ENCODE measurements at places on chromosomes 16 and 17.

DNA sequence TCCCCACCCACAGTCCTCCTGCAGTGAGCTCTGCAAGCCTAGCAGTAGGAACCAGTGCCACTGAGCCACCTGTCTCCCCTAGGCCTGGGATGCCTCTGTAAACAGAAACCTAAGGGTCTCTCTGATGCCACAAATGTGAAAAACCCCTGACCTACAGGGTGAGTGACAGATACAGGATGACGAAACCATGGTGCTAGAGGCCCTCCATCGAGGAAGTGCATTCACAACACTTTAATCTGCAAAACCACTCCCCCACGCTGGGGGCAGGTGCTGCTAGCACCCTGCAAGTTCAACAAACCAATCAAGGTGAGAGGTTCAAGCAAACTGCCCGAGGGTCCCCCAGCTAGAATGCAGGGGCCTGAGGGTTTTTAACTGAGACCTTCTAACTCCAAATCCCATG, 59.5 kb downstream of the CDYL2 start:
- DNase-seq, result no peak

- no peak for DNase-seq
Measured at GRCh38 chr16:4033951-4034350, 82.3 kb downstream of the ADCY9 start.

- no peak for DNase-seq
Measured at GRCh38 chr17:55433029-55433628, 11.5 kb upstream of the MMD start.

DNA sequence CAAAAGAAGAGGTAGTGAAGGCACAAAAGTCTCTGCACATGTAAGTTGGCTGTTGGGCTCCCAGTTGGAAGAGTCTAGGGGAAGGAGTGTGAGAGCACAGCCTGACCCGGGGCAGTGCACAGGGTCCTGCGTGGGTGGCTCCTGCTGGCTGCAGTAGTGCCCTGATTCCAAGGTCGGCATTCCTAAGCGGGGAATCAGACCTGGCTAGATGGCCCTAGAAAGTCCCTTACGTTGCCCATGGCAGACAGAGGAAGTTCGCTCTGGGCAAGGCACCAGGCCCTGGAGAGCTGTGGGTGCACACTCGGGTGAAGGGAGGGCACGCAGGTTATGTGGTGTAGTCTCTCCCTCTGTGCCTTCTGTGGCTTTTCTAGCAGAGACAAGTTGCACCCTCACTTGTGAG, 22.8 kb upstream of the SLC5A11 start:
- DNase-seq, result no peak

DNA sequence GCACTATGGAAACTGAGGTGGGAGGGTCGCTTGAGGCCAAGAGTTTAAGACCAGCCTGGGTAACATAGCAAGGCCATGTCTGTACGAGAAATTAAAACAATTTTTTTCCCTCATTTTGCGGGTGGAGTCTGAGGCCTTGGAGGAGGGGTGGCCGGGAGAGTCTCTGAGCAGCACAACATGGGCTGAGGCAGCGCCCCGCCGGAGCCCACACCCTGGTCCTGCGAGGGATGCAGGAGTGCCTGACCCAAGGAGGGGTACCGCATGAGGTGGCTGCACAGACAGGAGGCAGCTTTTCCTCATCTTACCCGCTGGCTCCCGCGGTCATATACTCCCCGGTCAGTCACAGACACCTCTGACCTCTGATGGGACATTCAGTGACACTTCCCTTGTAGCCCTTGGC, 67.7 kb downstream of the MSI2 start:
- DNase-seq, result no peak

DNA sequence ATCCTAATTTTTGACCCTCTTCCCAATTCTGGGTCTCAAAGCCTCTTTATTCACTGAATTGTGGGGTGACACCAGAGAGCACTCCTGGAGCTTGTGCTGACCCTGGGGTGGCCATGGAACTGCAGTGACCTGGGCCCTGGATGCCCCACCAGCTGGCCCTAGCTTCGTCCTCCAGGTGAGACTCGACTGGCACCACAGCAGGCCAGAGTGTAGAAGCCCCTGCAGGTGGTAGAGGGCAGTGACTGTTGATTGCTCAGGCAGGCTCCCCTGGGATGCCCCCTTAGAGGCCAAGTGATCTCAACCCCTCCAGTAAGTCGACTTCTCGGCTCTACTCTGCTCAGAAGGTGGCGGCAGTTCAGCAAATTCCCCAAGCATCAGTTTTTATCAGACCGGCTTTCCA, 6.4 kb downstream of the FA2H start:
- no peak for DNase-seq

GRCh38 chr16:17986991-17987390, 349.5 kb downstream of the NPIPA8 start:
- DNase-seq, result no peak

- DNase-seq, result no peak
Measured at GRCh38 chr17:77735566-77736198, 222.8 kb upstream of the TNRC6C start.

GRCh38 chr16:2178321-2179106, 17.9 kb downstream of the CASKIN1 start:
- no peak for DNase-seq

- no peak for DNase-seq
Measured at GRCh38 chr17:2093349-2093748, 38.4 kb downstream of the HIC1 start.

DNA sequence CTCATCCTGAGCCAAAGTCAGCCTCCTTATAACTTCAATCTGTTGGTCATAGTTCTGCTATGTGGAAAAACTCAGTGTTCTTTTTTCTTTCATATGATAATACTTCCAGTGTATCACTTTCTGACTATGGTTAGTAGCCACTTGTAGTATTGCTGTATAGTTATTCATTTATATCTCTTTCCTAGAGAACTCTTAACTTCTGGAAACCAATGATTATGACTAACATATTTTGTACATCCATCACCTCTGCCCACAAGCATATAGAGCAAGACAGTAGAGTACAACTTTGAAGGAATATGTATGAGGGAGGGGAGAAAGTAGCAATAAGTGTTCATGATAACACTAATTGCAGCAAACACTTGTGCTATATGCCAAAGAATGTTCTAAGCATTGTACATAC, 38.6 kb downstream of the COX10 start:
- DNase-seq, result no peak

DNA sequence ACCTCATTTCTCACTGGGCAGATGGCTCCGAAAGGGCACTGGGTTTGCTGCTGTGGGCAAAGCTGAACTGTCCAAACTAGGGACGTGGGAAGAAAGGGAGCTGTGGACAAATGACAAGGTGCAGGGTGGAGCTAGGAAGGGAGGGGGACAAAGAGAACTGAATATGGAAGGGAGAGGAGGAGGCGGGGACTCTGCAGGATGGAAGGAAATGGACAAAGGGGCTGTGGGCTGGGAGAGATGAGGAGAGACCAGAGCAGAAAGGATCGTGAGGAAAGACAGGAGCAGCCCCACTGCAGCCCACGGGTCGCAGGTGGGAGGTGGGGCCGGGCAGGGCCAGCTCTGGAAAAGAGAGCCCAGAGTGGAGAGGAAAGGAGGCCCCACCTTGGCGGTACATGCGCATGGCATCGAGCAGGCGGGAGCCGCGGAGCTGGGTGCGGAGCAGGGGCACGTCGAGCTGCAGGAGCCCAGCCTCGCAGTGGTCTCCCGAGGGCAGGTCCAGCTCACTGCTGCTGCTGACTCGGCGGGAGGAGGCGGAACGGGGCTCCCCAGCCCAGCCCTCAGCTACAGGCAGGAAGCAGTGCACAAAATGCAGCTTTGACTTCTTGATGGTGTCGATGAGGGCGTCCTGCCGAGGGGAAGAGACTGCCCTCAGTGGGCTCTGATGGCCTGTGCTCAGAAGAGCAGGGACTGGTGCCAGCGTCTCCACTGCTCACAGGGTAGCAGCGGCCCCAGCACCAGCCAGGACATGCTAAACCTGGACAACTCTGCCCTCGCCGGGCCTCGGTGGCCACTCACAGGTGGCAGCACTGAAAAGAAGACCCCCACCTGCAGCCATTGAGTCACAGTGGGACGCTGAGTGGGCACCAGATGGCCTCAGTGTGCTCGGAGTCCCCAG, 66.8 kb downstream of the PIPOX start:
- no peak for DNase-seq
